ENCODE measurements at places on chromosomes 5 and 9.

- DNase-seq = no peak
Observed at GRCh38 chr5:124515497-124516245, 230.8 kb downstream of the ZNF608 start.

DNA sequence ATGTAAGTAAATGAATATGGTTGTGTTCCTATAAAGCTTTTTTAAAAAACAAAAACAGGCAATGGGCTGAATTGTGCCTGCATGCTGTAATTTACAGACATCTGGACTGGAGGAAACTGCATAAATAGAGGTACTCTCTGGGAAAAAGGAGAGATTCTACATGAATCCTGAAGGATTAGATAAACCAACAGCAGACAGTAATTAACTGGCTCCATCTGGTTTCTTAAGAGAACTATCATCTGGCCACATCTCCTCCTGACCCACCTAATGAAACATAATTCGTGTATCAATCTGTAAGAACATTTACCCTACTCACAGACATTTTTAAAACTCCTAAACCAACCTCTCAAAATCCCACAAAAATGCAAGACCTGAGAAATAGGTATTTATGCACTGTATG is 528.1 kb upstream of the ST8SIA4 start:
- DNase-seq = no peak

GRCh38 chr9:86942281-86943200 is 4.8 kb downstream of the GAS1 start:
- no peak for DNase-seq

GRCh38 chr9:121048618-121049017 is 1.5 kb downstream of the C5 start:
- DNase-seq = no peak

- no peak for DNase-seq
Observed at GRCh38 chr9:36517131-36517530, 55.6 kb upstream of the MELK start.

DNA sequence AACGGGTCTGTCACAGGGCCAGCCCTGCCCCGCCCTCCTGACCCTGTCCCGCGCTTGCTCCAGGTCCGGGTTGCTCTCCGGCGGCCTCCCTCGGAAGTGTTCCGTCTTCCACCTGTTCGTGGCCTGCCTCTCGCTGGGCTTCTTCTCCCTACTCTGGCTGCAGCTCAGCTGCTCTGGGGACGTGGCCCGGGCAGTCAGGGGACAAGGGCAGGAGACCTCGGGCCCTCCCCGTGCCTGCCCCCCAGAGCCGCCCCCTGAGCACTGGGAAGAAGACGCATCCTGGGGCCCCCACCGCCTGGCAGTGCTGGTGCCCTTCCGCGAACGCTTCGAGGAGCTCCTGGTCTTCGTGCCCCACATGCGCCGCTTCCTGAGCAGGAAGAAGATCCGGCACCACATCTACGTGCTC is 4.2 kb downstream of the B4GALT7 start:
- DNase-seq = no peak

GRCh38 chr9:78074385-78075291 is 43.0 kb upstream of the GNAQ start:
- peak; percentile 21 for DNase-seq

- no peak for DNase-seq
Observed at GRCh38 chr5:136202469-136203205, 9.7 kb upstream of the SMIM32 start.

- no peak for DNase-seq
Observed at GRCh38 chr5:14545862-14546261, 35.7 kb upstream of the OTULINL start.

DNA sequence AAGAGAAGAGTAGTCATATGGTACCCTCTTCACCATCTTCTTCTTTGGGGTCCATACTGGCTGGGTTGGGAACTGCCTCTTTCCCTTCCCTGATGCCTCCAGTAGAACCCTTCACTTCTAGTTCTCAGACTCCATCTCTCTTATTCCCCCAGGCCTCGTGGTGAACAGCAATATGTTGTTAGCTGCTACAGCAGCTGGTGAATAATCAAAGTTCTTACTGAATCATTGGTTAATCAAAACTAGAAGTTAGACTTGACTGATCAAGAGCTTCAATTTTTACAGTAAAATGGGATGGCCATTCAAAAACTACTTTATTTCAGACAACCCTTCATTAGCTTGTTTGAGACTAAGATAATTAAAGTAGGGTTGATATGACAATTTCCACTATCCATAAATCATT is 190.9 kb upstream of the GNA14 start:
- DNase-seq = no peak

- DNase-seq = no peak
Observed at GRCh38 chr9:2916382-2916985, 72.6 kb upstream of the PUM3 start.

DNA sequence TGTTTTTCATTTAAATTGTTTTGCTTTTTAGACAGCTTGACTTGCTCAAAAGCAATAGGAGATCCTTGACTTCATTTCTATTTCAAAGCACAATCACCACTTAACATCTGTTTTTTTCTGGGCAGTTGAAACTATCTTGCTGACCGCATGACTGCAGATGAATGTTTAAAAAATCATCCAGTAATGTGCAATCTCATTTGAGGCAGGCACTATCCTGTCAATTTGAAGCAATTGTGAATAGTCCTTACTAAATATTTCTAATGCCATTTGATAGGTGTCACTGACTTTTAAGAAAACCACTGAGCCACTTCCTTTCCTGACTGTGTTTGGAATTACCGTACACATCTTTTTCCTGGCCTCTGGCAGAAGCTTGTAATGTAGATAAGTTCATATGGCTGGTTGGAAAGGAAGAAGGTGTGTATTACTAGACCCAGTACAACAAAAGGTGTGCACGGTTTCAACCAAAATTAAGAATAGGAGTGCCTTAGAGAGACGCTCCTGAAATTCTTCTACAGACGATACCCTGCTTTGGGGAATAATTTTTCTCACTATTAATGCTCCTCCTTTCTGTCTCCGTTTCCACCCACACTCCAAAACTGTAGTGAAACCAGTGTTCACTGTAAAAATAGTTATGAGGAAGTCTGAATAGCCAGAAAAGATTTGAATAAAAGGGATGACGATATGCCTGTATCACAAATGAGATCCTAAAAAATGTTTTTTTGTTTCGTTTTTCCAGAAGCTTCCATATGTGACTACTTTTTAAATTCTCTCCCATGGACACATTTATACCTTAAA is 136.7 kb upstream of the MOCS2 start:
- DNase-seq = no peak

GRCh38 chr5:59116231-59116865 is 533.5 kb downstream of the RAB3C start:
- no peak for DNase-seq

DNA sequence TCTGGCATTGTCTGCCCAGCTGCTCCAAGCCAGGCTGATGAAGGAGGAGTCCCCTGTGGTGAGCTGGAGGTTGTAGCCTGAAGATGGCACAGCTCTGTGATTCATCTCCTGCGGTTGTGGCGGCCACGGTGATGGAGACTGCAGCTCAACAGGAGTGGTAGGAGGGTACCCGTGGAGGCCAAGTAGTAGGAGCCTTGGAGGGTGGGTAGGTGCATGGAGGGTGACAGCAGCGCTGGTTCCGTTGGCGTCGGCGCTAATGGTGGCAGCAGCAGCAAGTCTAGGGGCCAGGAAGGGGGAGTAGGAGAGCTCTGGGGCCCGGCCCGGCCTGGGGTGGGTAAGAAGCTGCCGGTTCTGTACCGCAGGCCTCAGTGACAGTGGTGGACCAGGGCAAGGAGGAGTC is 22.4 kb upstream of the TRIM52 start:
- DNase-seq = no peak

DNA sequence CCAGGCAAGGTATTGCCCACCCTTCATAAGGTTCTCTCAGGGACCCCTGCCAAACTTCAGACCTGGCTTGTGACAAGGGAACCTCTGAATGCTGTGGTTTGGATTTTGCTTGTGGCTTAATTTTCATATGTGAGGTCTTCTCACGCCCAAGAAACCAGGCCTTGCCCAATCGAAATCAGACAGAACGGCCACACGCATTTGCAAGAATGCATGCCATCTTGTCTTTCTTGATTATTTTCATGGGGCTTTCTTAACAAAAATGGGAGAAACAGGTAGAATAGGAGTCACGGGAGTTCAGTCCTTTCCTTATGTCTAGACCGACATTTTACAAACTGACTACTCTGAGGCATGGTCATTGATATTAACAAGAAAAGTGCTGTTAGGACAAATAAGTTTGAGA is 170.2 kb upstream of the PAPPA start:
- DNase-seq = no peak

DNA sequence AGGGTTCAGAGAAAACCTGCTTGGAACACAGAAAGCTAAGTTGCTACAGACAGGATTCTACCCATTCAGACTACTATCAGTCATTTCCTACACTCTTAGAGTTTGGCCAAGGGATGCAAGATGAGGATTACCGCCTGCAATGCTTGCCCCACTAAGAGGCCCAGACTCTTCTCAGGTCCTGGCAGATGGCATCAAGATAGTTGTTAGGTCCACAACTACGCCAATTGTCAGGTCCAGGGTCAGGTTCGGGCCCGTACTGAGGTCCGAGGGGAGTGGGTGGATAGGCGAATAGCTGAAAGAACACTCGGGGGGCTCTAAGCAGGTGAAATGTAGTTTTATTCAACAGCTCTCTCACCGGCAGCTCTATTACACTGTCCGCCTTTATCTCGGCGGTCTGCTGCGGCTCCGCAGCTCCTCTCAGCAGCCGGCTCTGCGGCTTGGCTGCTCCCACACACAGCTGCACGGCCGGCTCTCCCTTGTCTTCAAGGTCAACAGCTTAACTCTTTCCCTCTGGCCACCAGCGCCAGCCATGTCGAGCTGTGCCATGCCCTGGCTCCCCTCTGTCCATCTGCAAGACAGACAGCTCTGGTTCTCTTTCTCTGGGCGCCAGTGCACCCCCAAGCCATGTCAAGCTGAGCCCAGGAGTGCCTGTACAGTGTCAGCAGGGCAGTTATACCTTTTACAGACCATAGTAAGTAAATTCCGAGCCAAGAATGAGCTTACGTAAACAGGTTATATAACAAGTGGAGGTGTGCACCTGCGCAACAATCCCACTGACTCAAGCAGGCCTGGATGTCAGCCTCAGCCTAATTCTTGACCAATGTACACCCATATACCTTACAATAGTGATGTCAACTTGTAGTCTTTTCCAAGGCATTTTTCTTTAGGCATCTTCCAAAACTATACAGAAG is 24.0 kb downstream of the ENC1 start:
- DNase-seq = no peak

DNA sequence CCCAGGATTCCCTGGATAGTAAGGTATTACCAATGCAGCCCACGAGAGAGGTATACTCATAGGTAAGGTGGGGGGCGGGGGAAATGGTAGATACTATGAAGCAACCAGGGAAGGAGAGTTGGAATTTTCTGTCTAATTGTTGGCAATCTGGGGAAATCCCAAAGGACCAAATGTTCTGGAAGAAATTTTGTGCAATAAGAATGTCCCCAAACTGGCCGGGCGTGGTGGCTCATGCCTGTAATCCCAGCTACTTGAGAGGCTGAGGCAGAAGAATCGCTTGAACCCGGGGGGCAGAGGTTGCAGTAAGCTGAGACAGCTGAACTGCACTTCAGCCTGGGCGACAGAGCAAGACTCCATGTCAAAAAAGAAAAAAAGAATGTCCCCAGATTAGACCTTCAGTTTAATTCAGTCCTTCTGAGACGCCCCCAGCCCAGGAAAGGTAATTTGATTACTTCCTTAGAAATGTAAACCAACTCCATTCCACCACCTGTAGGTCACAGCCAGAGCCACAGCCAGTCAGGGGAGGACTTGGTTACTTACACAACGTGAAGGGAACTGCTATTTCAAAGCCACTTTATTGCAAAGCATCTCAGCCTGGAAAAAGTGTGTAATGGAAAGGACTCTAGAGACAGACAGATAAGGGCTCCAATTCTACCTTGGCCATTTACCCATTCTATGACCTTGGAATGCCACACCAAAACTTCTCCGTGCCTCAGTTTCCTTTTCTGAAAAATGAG is 50.0 kb upstream of the KLF4 start:
- DNase-seq = no peak

DNA sequence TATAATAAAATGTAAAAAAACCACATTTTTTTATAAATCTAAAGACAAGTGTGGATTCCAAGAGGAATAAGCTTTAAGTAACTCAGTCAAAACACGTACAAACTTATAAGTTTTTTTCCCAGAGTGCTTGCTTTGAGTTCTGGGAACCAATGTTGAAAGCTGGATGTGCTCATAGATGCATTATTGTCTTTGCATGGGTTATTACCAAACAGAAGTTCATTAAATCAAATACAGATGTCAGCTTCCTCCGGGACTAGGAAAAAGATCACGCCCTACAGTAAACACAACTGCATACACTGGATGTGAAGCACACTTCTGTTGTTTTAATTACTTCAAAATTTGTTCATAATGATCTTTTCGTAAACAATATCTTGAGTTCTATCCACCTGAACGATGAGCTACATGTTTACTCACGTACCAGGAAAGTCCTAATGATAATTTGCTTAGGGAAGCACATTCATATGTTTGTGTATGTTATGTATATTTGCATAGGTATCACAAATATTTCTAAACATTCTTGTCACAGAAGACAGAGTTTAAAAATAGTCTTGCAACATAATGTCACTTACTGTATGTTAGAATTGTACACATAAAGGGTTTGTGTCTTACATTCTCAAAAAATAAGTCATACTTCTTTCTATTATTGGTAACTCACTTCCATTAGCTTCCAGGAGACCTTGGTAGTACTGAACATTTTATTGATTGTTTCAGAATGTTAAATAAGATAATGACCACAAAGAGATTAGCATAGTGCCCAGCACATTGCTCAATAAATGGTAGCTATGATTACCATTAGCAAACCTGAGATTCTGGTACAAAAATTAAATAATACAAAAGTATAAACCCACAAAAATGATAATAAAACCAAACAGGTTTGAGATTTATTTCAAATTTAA is 427.4 kb downstream of the CETN3 start:
- DNase-seq = no peak

- no peak for DNase-seq
Observed at GRCh38 chr5:39624268-39624886, 199.6 kb upstream of the DAB2 start.

DNA sequence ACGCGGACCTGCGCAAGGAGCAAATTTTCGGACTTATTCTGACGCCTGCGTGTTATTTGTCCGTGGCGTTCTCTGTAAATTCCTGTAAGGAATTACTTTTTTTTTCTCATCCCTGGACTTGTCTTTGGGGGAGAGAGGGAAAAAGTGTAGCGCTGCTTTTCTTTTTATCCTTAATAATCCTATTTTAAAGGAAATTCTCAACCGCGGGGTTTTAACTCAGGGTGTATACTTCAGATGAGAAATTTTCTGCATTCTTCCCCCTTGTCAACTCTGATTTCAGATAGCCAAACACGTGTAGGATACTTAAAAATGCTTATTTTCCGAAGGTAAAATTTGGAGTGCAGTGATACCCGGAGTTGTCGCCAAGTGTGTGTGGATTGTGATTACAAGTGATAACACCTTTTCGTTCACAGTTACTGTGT is 853 bp downstream of the DCP2 start:
- DNase-seq = no peak

Measured in T-helper 2 cell treated with Interferon-gamma antibody and Interleukin-4, amounts not matched to agents 5 μg/mL and 100 μg/mL, for 36 hours (primary cell).